GM04504 (cell line): ENCODE measurements at places on chromosomes 13 and 19.

- no peak for DNase-seq
Observed at GRCh38 chr13:34730961-34731360, 211.1 kb upstream of the NBEA start.

DNA sequence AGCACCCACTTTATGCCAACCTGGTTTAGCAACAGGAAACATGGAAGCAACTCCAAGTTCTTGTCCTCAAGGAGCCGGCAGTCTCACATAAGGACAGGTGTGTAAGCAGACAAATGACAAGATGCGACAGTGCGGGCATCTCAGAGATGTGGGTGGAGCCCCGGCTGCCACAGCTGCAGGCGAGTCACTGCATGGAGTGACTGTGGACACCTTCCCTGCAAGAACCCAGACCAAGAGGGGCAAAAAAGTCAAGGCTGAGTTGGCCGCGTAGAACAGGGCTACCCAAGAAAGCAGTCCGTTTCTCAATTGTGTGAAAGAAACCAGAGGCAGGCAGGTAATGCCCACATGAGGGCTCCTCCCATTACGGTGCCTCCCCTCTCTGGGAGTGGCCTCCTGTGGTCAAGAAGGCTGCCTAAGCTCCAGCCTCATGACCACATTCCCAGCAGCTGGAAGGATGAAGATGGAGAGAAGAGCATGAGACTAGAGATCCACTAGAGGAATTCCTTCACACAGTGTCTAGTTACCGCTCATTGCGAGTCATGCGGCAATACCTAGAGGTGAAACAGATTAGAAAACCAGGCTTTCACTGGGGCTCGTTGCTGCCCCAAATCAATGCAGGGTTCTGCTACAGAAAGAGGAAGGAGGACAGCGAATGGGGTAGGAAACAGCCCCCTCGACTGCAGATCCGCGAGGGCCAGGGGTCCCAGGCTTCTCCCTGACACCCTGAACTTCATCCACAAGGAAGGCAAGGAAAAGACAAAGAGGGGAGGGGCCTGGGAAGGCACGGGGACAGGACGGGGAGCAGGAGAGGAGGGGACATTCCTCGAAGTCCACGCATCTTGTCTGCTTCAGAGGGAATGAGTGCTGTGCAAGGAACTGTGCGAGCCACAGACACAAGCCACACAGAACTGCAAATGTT is 80.2 kb downstream of the SPACA7 start:
- DNase-seq, result no peak

- no peak for DNase-seq
Observed at GRCh38 chr19:18220632-18221275, 5.5 kb downstream of the PDE4C start.

DNA sequence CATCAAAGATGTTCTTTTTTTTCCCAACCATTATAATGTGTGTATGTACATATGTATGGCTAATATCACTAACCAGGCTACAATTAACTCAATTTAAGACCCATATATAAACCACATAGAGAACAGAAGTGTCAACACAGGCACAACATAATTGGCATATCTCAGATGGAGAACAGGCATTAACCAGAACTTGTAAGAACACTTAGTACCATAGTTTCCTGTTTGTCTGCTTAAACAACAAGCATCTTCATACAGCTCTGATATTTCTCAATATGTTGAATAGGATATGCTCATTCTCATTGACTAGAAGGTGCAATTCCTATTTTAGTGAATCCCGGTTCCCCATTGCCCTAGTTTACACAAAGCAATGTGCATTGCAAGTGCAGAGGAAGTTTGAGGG is 116.9 kb upstream of the EDNRB start:
- DNase-seq, result no peak

- no peak for DNase-seq
Observed at GRCh38 chr19:18219911-18220631, 6.2 kb downstream of the PDE4C start.

DNA sequence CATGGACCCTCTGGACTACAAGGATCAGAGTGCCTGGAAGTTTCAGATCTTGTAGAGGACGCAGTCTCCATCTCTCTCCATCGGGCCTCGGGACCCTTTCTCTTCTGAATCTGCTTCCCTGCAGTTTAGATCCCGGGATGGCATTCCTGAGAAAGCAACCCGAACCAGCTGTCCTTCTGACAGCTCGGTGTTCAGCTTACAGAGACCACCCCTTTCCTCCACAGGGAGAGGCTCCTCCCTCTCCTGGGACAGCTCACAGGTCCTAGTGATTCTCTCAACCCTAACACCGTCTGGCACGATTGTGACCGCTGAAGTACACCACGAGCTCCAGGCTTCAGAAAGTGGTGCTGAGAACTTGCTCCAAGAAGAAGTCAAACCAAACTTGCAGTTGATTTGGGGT is 18.2 kb downstream of the CRX start:
- DNase-seq, result no peak

GRCh38 chr13:96475103-96475502 is 385.2 kb downstream of the HS6ST3 start:
- no peak for DNase-seq

- DNase-seq, result no peak
Observed at GRCh38 chr13:44557986-44558385, 18.1 kb downstream of the TSC22D1 start.

DNA sequence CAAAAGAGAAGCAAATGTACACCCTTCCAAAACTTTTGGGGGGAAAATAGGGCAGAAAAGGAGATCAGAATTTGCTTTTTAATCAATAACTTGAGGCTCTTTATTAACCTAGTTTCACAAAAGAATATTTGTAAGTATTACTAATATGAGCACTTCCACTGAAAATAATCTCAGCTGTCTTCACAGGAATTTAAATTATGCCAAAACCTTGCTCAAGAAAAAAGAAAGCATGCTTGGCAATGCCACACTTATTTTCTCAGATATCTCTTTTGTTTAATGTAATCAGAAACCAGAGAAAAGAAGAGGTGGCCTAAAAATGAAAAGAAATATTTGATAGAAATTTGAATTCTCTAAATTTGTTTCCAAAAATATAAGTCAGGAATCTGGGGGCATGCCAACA is 234.9 kb upstream of the GPC6 start:
- no peak for DNase-seq

DNA sequence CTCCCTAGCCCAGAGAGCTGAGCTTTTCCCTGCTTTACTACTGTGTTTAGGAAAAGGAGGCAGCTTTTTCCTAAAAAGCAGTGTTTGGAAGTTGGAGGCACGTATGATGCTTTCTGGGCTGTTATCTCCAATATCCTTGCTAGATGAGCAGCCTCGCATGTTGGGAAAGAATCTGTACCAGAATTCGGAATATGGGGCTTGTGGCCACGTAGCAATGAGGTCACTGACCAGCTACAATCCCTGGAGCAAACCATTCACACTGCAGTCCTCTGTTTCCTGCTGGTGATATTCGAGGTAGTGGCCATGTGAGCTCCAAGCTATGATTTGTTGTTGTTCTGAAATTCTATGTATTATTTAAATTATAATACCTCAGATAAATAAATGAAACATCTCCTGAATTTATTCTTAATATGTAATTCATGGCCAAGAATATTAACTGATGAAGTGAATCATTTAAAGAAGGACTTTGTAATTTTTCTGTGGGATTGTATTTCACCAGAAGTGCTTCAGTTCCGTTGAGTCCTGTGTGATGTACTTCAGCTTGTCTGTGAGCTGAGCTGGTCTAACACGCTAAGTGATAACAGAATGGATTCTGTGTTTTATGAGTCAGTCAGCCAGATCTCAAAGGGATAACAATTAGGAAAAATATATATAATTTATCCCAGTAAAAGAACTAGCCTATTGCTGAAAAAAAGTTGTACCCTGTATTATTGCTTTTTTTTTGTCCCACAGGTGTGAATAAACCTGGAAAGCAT is 319.5 kb downstream of the SHISA2 start:
- no peak for DNase-seq

DNA sequence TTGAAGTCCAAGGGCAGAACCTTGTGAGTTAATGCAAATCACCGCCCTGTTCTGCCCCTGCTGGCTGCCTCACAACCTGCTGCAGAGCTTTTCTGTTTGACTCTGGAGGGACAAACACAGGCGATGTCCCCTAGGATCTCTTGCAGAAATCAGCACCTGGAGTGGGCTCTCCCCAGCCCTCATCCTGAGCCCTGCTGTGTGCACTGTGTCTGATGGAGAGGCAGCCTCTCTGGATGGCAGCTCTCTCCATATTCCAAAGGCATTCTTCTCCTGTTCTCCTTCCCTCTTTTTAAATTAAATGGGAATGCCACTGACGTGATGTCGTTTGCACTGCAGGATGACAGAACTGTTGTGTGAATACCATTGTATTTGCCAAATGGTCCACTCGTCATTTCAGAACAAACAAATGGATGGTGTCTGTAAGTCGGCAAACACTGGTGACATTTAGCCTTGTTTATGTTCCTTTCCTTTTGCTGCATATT is 184.1 kb downstream of the ZNF536 start:
- no peak for DNase-seq

- no peak for DNase-seq
Observed at GRCh38 chr19:57648331-57649003, 15.5 kb downstream of the ZNF211 start.

DNA sequence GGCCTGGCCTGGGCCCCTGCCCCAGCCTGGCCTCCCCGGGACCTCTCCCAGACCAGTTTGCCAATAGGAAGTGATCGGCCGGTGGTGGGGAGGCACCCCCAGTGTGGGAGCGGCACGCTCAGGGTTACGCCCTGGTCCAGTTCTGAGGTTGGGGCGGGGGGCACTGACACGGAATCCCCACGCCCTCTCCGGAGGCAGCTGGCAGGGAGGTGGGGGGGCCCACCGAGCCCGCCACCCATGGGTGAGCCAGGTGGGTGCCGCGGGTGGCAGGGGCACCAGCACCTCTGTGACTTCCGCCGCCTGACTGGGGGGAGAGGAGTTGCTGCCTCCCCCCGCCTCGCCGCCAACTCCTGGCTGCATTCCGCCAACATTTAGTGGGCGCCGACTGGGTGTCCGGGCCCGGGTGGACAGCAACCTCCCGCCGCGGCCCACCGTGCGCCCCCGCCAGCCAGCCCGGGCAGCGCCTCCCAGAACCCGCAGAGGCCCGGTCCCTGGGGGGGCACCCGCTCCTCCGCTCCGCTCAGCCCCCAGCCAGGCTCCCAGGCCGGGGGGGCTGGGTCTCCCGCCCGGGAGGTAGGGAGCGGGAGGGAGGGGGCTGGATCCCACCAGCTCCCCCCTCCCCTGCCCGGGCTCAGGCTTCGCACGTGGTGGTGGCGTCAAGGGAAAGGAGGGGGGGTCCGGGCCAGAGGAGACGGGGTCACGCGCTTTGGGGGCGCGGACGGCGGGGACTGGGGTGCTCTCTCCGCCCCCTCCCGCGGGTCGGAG is 2.0 kb downstream of the ZBTB7A start:
- no peak for DNase-seq

DNA sequence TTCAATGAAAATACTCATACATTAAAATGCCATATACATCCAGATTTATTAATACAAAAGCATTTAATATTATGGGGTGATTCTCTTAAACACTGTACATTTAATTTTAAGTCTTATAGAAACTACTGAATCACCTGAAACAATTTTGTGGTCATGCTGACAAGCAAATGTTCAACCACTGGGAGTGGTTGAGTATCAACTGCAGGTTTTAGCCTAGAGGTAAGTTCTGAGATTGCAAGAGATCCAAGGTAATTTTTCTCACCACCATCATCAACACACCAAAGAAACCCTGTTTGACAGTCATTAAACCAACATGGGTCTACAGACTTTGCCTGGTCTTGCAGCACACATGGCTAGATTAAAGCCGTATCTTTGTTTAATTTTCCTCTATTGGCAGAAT is 196.3 kb downstream of the LHFPL6 start:
- no peak for DNase-seq

GRCh38 chr19:2229103-2230032 is 6.8 kb downstream of the PLEKHJ1 start:
- DNase-seq, result no peak

GRCh38 chr19:40235238-40236025 is 8.9 kb upstream of the CCNP start:
- DNase-seq, result no peak

DNA sequence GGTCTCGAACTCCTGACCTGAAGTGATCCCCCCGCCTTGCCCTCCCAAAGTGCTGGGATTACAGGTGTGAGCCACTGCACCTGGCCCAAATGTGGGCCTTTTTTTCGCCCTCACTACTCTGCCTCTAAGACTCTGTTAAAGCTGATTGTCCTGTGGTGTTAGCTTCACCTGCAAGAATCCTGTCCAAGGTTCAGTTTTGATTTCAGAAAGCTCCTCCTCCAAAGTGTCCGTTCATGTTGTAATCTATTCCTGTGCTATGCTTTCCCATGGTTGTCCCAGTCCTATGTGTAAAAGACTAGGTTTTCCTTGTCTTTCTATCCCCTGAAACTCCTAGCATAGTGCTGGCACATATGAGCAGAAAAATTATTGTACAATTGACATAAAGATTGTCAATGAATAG is 440.9 kb downstream of the KLF5 start:
- no peak for DNase-seq

- DNase-seq, result no peak
Observed at GRCh38 chr13:89784161-89784809, 1563.2 kb upstream of the MIR17HG start.

DNA sequence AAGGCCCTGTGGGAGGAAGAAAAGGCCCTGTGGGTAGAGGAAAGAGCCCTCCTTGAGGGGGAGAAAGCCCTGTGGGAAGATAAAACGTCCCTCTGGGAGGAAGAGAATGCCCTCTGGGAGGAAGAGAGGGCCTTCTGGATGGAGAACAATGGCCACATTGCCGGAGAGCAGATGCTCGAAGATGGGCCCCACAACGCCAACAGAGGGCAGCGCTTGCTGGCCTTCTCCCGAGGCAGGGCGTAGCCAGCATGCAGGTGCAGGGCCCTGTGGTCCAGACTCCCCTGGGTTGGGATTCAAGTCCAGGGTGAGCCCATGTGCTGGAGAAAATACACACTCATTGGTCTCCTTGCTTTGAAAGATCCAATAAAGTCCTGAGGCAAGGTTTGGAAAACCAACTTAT is 4.1 kb downstream of the CCDC70 start:
- no peak for DNase-seq

DNA sequence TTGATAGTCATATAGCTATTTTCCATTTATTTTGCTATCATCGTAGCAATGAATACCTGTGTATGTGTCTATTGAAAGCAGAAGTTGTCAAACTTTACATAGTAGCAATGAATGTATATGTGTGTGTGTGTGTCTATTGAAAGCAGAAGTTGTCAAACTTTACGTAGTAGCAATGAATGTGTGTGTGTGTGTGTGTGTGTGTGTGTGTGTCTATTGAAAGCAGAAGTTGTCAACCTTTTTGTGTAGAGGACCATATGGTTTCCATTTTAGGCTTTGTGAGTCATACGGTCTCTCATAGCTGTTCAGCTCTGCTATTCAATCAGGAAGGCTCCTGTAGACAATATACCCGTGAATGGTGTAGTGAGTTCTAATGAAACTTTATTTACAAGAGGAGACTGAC is 20.8 kb downstream of the NLRP4 start:
- DNase-seq, result no peak

- no peak for DNase-seq
Observed at GRCh38 chr13:39930544-39931444, 275.3 kb downstream of the COG6 start.

GRCh38 chr13:35888457-35888883 is 242.7 kb downstream of the DCLK1 start:
- no peak for DNase-seq
